ENCODE measurements at places on chromosomes 6 and 20. TPM values are rescaled to one million over a fixed set of nuclear protein-coding genes. Genes with fewer than 3 reads are reported as not detected.
A peak's percentile ranks its signal among the peaks of the same experiment; 100 is the strongest.

RCAN2 gene
- 27.8 TPM for polyA plus RNA-seq

VWA7 gene
- polyA plus RNA-seq = 6.8 TPM

DNA sequence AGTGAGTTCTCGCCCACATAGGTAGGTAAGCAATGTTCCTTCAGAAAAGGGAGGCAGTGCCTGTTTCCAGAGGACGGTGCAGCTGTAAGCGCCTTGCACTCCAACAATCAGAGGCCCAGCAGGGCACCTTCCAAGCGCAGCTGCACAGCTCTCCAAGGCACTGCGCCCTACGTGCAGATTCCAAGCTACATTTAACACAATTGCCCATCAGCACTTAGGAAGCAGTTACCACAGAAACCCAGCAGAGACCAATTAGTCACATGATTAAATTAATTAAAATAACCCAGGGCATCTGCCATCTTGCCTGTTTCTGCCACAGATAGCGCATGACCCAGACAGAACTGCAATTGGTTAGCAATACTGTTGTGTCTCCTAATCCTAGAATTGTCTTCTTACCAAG is 65.5 kb downstream of the SOBP start:
- DNase-seq = no peak

DNA sequence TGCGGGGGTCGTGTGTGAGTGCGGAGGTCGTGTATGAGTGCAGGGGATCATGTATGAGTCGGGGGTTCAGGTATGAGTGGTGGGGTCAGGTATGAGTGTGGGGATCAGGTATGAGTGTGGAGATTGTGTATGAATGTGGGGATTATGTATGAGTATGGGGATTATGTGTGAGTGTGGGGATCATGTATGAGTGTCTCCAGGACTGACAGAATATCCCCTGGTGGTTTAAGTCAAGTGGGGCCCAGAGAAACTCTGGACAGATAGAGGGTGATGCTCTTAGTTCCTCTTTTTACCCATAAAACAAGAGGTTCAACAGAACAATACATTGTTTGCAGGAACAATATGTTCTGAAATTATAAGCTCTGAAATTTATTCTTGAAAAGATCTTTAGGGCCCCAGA is 131.9 kb downstream of the UST start:
- no peak for DNase-seq

DNA sequence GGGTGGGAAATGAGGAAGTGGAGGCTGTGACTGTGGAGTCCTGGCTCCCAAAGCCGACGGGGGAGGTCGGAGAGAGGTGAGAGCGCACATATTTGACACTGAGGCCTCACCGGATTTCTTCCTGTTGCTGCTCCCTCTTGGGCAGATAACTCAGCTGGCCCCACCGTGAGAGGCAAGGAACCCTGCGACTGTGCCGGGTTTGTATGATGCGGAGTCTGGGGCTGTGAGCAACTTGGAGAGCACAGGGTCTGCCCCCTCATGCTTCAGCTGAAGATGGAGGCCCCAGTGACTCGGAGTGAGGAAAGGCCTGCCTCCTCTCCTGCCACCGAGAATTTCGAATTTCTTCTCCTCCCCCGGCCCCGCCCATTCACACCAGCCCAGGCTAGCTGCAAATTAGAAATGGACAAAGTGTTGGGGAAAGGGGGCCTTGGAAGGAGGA is 160.6 kb downstream of the GRM4 start:
- DNase-seq = no peak

GRCh38 chr6:52904562-52905279 is 4.8 kb downstream of the GSTA3 start:
- no peak for DNase-seq

DNA sequence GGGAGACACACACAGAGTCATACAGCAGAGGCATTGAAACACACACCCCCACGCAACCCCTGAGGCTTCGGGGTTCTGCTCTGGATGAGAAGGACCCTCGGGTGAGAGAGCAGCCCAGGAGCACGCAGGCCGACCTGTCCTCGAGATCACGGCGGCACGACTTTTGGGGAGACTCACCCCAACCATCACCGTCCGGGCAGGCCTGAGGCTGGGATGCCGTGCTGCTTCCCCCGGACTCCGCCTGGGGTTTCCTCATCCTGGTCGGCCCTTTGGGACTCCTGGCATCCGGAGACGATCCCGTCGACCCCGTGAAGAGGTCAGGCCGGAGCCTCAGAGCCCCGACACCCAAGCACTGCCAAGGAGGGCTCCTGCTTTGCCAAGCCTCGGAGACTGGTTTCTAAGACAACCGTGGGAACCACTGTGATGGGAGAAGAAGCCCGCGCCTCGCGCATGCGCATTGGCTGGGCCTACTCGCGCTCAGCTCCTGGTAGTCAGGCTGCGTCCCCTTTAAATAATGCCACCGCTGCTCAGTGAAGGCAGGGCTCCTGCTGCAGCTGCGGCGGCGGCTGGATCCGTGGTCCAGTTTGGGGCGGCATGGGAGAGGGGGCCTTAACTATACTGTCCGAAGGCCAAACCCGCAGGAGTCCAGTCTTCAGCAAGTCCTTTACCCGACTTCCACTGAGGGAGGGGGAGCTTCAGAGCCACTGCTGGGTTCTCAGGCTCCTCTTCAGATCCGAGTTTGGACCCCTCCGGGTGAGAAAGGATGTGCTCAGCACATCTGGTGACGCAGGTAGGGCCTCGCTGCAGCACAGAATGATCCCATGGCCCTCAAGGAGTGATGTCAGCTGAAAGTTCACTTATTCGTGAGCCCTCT is 171.4 kb upstream of the ZNF337 start:
- no peak for DNase-seq

RIN2 gene
- 40.7 TPM for polyA plus RNA-seq

DNA sequence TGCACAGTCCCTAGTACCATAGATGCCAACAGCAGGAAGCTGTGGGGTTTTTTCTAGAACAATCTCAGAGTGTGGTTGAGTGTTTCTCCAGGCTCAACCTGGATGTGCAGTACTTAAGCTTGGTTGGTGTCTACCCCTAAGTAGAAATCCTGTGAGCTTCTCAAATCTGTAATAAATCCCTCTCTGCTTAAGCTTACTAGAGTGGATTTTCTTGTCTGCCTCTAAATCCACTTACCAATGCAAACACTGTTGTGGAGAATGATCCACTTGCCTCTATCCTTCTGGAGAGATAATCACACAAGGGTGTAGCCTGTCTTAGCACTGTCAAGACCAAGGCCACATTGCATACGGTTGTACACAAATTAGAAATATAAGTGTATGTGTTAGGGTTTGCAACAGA is 43.3 kb upstream of the CLIC5 start:
- no peak for DNase-seq

GRCh38 chr6:55276745-55277530 is 50.3 kb upstream of the GFRAL start:
- DNase-seq = peak; percentile 67

- DNase-seq = no peak
Observed at GRCh38 chr6:167872538-167873210, 46.0 kb downstream of the AFDN start.

GRCh38 chr6:41475164-41475563 is 71.0 kb upstream of the FOXP4 start:
- DNase-seq = no peak

DNA sequence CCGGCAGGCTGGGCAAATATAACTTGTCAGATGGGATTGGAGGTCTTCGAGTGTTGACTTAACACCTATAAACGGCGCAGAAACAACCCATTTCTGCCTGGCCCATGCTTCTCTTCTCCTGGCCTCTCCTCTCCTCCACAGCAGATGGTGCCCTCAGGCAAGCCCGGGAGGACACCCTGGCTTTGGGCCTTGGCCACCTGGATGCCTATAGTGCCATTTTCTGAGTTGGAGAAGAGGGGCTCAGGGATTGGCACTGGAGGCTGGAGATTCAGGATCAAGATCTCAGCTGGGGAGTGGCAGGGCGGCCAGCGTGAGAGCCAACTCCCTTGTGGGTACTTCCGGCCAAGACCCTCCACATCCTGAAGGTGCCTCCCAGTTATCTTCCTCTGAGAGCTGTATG is 211.9 kb upstream of the PMEPA1 start:
- DNase-seq = no peak

Data from right renal cortex interstitium (tissue), 3 donors.